NCI-H1092 (cell line): ENCODE measurements at places on chromosomes 4 and X.

GRCh38 chrX:13153796-13154195 lies 109.4 kb upstream of the FAM9C start:
- no peak for DNase-seq

GRCh38 chr4:24781999-24782745 lies 13.2 kb upstream of the SOD3 start:
- no peak for DNase-seq

GRCh38 chr4:123415977-123416376 lies 19.4 kb downstream of the SPRY1 start:
- DNase-seq = no peak

DNA sequence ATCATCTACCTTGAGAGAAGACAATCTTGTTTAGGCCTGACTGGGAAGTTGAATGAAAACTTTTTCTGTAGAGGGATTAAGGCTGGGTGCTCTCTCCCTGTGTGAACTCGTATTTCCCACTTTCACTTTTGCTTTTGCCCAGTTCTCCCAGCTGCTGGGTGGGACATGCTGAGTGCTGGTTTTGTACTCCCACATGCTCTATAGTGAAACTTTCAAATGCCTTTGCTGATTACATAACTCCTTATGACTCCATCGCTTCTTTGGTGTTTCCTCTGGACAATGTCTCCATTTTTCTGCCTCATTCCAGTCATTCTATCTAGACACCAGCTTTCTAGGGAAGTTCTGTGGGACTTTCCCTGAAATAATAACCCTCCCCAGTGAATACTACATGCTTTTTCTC lies 100.5 kb downstream of the CLNK start:
- DNase-seq = no peak

DNA sequence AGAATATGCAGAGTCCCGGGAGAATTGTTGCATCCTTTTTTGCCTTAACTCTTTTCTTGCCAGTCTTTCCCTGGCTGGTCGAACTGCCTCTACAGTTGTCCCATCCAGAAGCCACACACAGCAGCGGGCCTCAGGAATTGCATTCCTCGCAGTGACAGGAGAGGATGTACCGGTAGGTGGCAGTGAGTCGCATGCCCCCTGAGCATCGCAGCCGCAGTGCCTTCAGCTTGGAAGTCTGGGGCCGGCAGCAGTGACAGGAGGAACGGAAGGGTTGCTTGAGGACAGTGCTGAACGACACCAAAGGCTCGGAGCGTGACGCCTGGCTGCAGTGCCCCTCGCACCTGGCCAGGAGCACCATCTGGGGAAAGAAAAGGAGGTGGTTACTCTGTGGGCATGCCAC lies 23.5 kb downstream of the NDP start:
- no peak for DNase-seq

- DNase-seq = no peak
Observed at GRCh38 chrX:40083979-40084359, 13.8 kb downstream of the BCOR start.

GRCh38 chrX:119145241-119145653 lies 17.6 kb upstream of the KIAA1210 start:
- no peak for DNase-seq

DNA sequence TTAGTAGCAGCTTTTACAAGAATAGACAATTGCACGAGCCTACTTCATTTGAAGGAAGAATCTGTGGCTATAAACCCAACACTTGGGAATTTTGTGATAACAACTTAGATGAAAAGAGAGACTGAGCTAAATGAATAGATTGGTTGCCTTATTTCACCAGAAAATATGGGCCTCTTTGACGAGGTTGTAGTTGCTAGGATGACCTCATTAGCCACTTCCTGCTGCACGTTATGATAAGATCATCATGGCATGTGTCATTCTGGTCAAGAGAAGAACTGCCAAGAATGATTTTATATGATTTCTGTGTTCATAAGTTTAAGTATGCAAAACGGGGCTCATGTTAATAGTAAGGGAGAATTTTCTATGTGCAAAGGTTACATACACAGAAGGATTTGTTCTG lies 321.9 kb upstream of the GIMD1 start:
- DNase-seq = no peak

- DNase-seq = no peak
Observed at GRCh38 chrX:102849396-102849795, 87.7 kb upstream of the RAB40AL start.

DNA sequence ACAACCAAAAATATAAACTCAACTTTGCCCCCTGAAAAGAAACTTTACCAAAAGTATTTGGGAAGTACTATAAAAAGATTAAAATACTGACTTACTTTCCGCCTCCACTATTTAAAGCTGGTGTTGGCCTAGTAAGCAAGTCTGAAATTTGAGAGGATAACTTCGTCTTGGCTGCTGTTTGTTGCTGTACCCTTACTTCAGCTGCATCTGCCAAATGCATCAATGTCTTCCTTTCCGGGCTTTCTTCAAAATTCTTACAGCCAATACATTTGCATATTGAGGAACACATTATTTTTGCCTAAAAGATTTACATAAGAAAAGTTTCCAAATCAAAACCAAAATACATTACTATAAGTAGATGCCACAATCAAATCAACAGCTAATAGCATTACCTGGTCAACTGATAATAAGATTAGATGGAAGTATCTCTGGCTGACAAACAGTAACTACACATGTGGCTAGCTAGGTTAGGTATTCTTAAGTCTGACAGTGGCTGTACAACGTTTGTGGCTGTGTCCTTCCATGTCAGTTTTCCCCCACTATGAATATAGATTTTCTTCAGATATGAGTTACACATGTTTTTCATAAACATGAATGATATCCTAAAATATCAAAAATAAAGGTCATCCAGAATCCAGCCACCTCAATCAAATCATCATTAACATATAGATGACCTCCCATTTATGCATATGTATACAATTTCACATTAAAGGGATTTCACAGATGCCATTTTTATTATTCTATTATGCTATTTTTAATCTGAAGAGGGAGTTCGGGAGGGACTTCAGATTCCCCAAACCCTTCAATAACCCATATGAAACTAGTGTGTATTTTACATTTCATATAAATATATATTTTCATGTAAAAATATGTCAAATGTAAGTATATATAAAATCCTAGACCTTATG lies 30.6 kb downstream of the THAP9 start:
- DNase-seq = no peak

- no peak for DNase-seq
Observed at GRCh38 chr4:76998251-76998901, 48.8 kb downstream of the SEPTIN11 start.

- no peak for DNase-seq
Observed at GRCh38 chr4:120432301-120432860, 365.7 kb upstream of the MAD2L1 start.

- no peak for DNase-seq
Observed at GRCh38 chr4:151688003-151688784, 72.6 kb downstream of the GATB start.

- no peak for DNase-seq
Observed at GRCh38 chrX:106670631-106671030, 55.9 kb upstream of the RNF128 start.

DNA sequence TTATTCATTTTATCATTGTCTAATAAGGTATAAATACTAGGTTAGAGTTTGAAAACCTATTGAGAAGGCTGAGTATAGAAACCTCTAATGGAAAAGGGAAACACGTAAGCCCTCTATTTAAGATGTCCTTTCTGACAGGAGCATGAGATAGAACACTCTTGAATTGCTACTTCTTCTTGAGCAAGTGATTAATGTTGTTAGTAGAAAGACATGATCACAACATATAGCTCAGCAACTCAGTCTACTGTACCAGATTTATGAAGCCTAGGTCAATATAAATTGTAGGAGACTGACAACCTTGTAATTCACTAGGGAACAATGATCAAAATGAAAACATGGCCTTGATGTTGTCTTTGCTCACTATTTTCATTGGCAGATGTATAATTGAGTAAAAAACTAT lies 189.7 kb downstream of the ANTXR2 start:
- no peak for DNase-seq

DNA sequence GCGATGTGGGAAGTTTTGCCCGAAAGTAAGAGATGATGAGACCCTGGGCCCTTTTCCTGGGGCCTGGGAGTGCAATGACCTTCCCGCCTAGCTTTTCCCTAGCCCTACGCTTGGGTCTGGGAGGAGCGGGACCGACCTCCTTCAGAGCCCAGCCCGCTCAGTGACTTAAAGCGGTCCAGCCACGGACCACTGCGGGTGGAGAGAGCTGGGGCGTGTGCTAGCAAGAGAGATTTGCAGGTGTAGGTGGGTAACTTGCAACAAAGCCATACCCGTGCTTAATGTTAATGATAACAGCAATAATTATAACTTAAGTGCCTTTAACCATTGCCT lies 503 bp upstream of the PDE5A start:
- DNase-seq = no peak

GRCh38 chr4:63049278-63049677 lies 1360.0 kb downstream of the TECRL start:
- no peak for DNase-seq

DNA sequence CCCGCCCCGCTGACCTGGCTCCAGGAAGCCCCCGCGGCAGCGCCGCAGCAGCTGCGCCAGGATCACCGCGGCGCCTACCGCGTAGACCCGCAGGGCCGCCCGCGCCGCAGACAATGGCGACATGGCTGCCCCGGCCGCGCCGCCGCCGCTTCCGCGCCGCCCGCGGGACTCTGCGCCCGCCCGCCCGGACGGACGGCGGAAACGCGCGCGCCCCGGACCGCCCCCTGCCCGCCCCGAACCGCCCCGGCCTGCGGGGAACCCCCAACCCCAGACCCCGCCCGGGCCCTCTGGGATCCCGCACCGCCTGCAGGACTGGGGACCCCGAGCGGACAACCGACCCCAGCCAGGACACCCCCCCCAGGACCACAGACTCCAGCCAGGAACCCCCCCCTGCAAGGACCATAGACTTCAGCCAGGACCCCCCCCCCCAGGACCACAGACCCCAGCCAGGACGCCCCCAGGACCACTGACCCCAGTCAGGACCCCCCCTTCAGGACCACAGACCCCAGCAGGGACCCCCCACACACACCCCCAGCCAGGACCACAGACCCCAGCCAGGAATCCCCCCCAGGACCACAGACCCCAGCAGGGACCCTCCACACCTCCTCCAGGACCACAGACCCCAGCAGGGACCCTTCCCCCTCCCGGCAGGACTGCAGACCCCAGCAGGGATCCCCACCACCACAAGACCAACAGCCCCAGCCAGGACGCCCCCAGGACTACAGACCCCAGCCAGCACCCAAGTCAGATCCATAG lies at the start of the genes DHRSX and ZBED1:
Gene DHRSX, minus strand, starts transcription at position 174 of the 756 bp plus-strand sequence. Its CDS starts 51 bp downstream, at position 123.
Gene ZBED1, minus strand, starts transcription at position 174 of the 756 bp plus-strand sequence. CDS start 10,257 bp downstream, outside the sequence.
- DNase-seq = no peak

DNA sequence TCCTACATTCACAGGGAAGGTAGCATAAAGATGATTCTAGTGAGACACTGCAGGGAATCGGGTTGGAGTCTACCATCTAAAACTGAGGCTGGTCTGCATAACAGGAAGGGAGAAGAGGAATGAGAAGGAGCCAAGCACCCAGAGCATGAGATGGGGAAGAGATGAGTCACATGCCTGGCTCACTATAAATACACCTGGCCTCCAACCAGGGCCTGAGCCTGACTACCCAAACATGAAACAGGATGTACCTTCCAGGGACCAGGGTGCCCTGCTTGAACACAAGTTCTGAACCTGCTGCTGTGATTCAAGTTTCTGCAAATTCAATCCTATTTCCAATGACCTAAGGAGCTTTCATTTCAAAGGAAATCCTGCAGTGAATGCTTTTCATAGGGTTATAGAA lies 24.9 kb downstream of the CD99L2 start:
- no peak for DNase-seq

DNA sequence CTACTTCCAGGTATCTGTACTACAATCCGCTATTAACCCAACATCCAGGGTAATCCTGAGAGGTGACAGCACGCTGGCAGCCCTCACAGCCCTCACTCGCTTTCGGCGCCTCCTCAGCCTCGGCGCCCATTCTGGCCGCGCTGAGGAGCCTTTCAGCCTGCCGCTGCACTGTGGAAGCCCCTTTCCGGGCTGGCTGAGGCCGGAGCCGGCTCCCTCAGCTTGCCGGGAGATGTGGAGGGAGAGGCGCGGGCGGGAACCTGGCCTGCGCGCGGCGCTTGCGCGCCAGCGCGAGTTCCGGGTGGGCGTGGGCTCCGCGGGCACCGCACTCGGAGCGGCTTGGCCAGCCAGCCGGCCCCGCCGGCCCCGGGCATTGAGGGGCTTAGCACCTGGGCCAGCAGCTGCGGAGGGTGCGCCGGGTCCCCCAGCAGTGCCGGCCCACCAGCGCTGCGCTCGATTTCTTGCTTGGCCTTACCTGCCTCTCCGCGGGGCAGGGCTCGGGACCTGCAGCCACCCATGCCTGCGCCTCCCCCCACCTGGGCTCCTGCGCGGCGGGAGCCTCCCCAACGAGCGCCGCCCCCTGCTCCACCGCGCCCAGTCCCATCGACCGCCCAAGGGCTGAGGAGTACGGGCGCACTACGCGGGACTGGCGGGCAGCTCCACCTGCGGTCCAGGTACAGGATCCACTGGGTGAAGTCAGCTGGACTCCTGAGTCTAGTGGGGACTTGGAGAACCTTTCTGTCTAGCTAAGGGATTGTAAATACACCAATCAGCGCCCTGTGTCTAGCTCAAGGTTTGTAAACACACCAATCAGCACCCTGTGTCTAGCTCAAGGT lies 87.3 kb downstream of the PRSS12 start:
- DNase-seq = peak; percentile 26

- no peak for DNase-seq
Observed at GRCh38 chrX:125289920-125290319, 29.8 kb upstream of the TEX13C start.

DNA sequence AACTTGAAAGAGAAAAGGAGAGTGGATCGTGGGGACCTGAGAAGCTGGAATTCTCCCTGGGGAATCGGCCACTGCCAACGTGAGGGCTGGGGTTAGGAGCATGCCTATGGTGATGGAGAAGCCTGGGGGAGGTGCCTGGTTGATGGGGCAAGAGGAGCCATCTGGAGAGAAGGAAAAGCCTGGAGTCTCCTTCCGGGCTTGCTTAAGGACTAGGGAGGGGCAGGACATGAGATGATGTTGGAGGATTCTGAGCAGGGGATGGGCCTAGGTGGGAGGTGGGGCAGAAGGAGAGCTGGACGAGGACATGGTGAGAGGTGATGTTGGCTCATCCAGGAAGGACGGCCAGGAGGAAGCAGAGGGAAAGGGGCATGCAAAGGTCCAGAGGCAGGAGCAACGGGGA lies 35.0 kb upstream of the GYG2 start:
- DNase-seq = no peak

GRCh38 chrX:123983240-123983639 lies 21.7 kb downstream of the STAG2 start:
- no peak for DNase-seq

- DNase-seq = no peak
Observed at GRCh38 chr4:132992686-132993085, 156.4 kb upstream of the PCDH10 start.

GRCh38 chr4:17336524-17336961 lies 175.3 kb downstream of the QDPR start:
- no peak for DNase-seq

DNA sequence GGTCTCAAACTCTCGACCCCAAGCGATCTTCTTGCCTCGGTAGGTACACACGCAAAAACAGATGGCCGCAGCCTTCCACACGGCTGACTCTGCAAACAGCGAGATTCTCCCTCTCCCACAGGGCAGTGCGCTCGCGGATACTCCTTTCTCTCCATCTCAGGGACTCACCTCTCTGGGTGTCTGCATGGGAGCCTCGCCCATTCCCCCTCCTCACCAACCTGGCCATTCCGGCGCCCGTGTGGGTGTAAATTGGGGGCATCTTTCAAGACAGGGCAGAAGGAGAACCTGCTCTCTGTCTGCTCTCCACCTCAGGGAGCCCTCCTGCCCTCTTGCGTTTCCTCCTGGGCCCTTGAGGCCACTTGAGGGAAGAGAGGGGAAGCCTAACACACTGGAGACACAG lies 4.4 kb downstream of the CTAG2 start:
- no peak for DNase-seq

GRCh38 chrX:54048412-54048811 lies 4.1 kb upstream of the PHF8 start:
- DNase-seq = no peak
